ENCODE measurements at places on chromosomes 2 and 18. TPM values are rescaled to one million over a fixed set of nuclear protein-coding genes. Genes with fewer than 3 reads are reported as not detected.

GRCh38 chr18:64444819-64445218, 295.9 kb upstream of the LINC00305 start:
- H3K27ac ChIP-seq, result no peak overlapping the region
- H3K36me3 ChIP-seq, result no peaks in the 10 kb centered on the region
- no peak overlapping the region for H3K4me3 ChIP-seq
- no peaks in the 10 kb centered on the region for H3K4me1 ChIP-seq
- no peak for DNase-seq

GRCh38 chr2:240775905-240776304, 44.1 kb downstream of the KIF1A start:
- H3K27ac ChIP-seq, result no peak overlapping the region
- H3K27me3 ChIP-seq, result no peaks in the 10 kb centered on the region
- no peaks in the 10 kb centered on the region for H3K4me1 ChIP-seq

DNA sequence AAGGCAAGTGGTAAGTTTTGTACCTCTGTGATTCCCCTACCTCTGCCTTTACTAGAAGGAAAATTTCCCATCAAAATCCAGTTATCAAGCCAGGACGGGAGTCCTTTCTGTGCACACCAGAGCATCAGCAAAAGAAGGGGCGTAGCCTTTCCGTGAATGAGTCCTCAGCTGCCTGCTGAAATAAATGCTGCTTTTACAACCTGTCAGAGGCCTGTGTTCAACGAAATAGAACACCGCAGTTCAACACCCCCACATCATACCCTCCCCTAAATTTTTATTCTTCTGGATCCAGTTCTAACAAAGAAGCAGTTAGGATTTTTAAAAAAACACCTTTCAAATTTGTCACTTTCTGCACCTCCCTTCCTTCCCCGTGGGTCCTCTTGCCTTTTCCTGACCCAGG, 135.8 kb downstream of the SETBP1 start:
- DNase-seq, result no peak
- no peaks in the 10 kb centered on the region for H3K36me3 ChIP-seq
- no peaks in the 10 kb centered on the region for H3K27me3 ChIP-seq
- H3K4me1 ChIP-seq, result no peaks in the 10 kb centered on the region

DNA sequence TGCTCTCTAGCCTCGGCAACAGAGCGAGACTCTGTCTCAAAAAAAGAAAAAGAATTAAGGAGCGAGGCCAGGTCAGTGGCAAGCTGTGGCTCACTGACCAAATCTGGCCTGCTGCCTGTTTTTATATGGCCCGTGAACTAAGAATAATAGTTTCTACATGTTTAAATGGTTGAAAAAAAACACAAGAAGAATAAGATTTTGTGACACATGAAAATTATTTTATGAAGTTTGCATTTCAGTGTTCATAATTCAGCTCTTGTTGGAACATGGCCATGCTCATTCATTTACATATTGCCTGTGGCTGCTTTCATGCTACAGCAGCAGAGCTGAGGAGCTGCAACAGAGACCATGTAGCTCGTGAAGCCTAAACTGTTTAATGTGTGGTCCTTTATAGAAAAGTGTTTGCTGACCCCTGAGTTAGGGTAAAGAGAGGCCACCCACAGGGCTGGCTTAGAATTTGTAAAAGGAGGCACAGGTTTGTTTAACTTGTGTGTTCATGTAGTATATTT, 59.5 kb downstream of the MFSD6 start:
- H3K4me1 ChIP-seq, result peaks cover 16% of the 10 kb centered on the region
- peak; percentile 42 for DNase-seq
- no peak overlapping the region for H3K4me3 ChIP-seq
- peak overlapping the region; percentile 19 for H3K27ac ChIP-seq
- H3K27me3 ChIP-seq, result no peaks in the 10 kb centered on the region

GRCh38 chr2:23513245-23513871, 128.4 kb downstream of the KLHL29 start:
- H3K27ac ChIP-seq, result no peak overlapping the region
- H3K27me3 ChIP-seq, result no peaks in the 10 kb centered on the region
- no peak overlapping the region for H3K4me3 ChIP-seq
- no peaks in the 10 kb centered on the region for H3K4me1 ChIP-seq

DNA sequence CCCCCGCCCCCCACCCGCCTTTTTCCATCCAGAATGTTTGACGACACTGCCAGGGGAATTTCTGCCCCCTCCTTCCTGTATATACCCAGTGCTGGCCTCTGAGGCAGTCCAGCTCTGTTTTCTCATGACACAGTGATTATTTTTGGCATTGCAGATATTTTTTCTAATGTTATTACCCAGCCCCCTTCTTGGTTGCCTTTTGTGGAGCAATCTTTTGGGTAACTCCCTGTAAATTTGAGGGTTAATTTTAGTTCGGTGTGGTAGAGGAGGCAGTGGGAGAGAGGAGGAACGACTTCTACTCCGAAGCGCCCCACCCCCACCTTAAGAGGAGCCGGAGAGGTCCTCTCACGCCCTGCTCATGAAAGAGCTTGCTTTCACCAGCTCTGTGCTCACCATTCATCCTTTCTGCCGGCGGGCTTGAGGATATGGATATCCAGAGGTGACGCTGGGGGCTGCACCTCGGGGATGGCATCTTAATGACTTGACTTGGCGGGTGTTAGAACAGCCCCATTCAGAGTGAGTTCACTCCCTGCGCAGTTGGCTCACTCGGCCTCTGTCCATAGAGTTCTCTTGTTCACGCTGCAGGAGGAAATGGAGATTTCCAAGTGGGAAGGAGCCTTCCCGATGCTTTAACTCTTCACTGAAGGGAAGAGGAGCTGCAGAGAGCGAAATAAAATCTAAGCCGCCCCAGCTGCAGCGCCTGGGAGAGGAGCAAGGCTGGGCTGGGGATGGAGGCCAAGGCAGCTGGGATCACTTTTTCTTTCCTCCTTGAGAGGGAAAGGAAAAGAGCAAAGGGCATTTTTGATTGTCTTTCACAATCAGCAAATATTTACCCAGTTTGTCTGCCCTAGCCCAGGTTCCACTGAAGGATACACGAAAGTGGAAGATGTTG, 38.4 kb downstream of the EPAS1 start:
- no peaks in the 10 kb centered on the region for H3K36me3 ChIP-seq
- peak overlapping the region; percentile 89 for H3K27ac ChIP-seq
- H3K27me3 ChIP-seq, result no peaks in the 10 kb centered on the region
- peaks cover 68% of the 10 kb centered on the region for H3K4me1 ChIP-seq
- H3K4me3 ChIP-seq, result peak overlapping the region; percentile 57

DNA sequence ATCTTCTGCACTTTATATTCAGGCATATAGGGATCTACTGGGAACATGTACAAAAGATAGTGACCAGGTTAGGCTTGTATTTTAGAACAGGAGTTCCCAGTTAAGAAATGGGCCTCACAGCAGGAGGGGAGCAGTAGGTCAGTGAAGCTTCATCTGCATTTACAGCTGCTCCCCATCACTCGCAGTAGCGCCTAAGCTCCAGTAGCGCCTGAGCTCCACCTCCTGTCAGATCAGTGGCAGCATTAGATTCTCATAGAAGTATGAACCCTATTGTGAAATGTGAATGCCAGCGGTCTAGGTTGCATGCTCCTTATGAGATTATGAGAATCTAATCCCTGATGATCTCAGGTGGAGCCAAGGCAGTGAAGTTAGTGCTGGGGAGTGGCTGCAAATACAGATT, 224.4 kb upstream of the CYRIA start:
- H3K27me3 ChIP-seq, result no peaks in the 10 kb centered on the region
- H3K4me3 ChIP-seq, result no peak overlapping the region
- no peaks in the 10 kb centered on the region for H3K36me3 ChIP-seq
- H3K27ac ChIP-seq, result no peak overlapping the region

The ANKRD30BL gene
- polyA plus RNA-seq, result not detected

The CPO gene
- not detected for polyA plus RNA-seq

Measured in fibroblast of lung (primary cell).